ENCODE measurements at places on chromosomes 1 and 21.
A peak's percentile ranks its signal among the peaks of the same experiment; 100 is the strongest.

DNA sequence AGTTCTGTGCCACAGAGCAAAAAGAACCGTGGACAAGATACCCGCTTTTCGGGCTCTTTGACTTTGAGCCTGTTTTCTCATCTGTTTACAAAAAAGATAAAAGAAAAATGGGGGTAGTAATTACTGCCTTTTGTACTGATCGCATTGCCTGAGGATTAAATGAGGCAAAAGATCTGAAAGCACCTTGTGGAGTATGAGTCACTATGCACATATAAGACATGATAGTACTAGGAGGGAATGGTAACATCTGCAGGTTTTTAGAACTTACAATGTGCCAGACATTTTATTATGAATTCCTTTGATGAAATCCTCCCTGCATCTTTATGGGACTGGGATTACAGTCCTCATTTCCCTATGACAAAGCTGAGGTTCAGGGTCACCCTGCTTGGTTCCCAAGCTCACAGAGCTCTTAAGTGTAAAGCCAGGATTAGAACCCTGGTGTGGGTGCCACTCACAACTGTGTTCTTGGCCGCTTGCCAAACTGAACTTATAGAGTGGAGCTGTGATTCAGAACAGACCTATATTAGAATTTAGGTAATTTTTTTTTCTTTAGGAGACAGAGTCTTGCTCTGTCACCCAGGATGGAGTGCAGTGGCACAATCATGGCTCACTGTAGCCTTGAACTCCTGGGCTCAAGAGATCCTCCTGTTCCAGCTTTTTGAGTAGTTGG lies 1.8 kb downstream of the DISC1 start:
- DNase-seq, result no peak

- DNase-seq, result no peak
Measured at GRCh38 chr1:119738100-119738720, 26.5 kb downstream of the PHGDH start.

DNA sequence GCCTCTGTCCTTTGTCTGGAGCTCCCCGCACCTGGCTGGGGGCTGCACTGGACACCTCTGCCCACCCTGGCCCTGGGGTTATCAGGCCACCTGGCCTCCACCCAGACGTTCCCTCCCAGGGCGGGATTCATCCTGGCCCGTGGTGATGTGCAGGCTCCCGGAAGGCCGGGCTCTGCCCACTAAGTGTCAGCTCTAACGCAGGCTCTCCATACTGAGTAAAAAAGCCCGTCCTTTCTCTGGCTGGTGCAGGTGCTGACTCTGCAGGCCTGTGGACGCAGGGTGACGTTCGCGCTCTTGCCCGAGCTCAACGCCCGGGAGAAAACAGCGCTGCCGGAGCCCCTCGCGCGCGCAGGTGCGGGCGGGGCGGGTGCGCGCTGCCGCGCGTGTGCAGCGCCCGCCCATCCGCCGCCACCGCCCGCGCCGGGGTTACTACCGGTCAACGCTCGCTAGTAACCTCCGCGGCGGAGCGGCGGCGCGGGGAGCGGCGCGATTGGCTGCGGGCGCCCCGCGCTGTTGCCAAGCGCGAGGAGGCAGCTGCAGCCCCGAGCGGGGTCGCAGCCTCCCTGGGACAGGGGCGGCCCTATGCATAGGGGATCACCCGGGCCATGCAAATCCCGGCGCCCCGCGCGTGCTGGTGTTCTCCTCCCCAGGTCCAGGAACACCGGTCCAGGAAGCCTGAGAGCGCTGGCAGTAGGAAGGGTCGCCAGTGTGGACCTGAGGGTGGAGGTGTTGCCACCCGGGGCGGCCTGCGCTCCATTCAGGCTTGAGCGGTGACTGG lies 15.7 kb downstream of the ABCG1 start:
- DNase-seq, result peak; percentile 89

GRCh38 chr1:38153066-38153777 lies 106.6 kb upstream of the POU3F1 start:
- DNase-seq, result no peak

DNA sequence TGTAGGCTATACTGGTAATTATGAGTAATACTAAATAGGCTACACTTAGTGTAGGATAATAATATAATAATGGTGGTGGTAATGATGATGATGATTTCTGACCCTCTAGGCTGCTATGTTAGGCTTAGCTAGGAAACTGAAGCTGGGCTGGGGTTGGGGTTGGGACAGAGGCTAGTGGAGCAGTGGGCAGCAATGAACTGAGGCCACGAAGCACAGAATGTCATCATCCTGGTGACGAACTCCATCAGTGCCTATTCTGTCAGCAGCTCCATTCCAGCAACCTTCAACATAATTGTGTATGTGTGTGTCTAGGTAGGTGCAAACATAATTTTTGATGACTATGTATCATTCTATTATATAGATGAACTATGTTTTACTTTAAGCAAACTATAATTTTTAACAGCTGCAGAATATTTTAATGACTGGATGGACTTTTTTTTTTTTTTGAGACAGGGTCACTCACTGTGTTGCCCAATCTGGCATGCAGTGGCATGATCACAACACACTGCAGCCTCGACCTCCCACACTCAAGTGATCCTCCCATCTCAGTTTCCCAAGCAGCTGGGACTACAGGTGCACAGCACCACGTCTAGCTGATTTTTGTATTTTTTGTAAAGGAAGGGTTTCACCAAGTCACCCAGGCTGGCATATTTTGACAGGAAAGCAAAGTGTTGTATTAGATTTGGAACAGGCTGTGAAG lies 12.9 kb upstream of the CLIC4 start:
- no peak for DNase-seq

DNA sequence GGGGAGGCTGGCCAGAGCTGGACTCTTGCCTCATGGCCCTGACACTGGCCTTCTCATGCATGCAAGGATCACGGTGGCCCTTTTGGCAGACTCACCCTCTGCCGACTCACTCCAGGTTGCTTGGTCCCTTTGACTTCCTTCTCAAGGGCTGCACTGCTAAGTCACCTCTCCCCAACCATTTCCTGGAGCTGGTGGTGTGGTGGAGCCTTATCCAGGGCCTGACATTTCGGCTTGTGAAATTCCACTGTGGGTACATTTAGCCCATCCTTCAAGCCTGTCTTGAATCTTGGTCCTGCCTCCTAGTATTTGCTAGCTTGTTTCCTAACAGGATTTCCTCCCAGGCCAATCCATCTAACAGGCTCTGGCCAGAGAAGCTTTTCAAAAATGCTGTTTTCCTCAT lies 52.6 kb upstream of the JUN start:
- DNase-seq, result no peak

- no peak for DNase-seq
Measured at GRCh38 chr1:20124456-20125057, 5.2 kb upstream of the PLA2G2D start.

DNA sequence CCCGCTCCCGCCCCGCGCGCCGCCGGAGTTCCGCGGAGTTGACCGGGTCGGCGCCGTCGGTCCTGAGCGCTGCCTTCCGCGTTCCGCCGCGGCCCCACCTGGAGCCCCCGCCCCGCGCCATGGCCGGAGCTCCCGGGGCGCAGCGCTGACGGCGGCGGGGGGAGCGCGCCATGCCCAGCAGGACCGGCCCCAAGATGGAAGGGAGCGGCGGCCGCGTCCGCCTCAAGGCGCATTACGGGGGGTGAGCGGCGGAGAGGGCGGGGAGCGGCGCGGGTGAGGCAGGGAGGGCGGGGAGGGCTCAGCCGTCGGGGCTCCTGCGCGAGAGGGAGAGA lies 216 bp downstream of the PRKCZ start:
- no peak for DNase-seq

DNA sequence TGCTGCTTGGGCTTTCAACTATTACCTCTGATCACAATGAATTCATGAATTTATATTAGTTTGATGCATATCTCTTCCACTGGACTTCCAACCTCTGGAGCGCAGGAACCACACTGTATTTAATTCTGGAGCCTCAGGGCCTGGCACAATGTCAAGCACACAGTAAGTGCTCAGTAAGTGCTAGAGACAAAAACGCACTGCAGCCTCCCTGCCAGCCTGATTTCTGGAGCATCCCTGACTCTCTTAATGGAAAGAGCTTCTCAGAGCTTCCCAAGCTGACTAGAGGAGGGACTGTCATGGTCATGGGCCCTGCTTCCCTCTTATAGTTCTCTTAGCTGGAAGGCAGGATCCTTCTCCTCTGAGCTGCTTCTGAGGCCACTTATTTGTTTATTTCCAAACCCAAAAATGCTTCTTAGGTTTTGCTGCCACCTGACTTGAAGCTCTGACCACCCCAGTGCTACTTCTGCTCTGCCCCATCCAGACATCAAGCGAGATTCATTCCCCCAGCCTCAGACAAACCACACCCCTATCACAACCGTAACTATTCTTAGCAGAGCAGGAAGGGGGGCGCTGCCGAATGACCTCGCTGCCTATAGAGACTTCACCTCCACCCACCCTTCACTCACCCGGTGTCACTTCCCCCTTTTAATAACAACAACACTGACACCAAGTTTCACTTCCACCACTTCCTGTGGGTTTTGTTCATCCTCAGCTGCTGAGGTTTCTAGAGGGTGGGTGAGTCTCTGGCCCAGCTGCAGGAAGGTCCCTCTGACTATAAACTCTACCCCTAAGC lies 33.6 kb downstream of the NUAK2 start:
- DNase-seq, result peak; percentile 50

GRCh38 chr1:22249928-22250680 lies 107.2 kb upstream of the WNT4 start:
- no peak for DNase-seq

- no peak for DNase-seq
Measured at GRCh38 chr1:223832637-223832943, 13.2 kb downstream of the TP53BP2 start.

DNA sequence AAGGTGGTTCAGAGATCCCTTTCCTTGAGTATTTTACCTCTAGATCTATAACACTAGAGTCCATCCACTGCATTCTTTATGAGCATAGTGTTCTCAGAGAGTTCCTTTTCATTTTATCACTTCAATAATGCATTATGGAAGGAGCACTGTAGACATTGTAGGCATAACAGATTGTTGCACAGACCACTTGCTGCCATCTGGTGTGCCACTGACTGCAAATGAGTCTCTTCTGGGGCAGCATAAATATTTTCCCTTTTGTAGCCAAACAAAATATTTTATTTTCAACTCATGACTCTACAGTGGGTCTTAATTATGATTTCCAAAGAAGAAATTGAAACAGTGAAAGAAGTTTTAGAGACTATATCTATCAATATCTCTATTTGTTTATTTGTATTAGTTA lies 290.4 kb downstream of the OLFM3 start:
- DNase-seq, result no peak

DNA sequence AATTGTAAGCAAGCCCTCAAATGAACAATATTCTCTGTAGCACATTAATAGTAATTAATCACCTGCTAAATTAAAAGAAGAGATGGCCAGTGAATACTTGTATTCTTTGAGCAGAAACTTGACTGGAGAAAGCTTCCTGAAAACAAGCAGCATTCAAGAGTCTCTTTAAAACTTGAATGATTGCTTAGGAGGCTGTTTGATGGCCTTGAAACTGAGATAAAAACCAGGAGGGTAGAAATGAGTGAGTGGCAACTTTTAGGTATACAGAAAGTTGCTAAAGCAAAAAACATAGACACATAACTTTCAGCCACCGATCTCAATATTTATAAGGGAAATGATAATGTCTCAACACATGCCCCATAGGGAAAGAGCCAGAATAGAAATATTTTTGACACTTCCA lies 234.8 kb upstream of the FMN2 start:
- no peak for DNase-seq

- no peak for DNase-seq
Measured at GRCh38 chr1:81238129-81238528, 562.6 kb upstream of the ADGRL2 start.

GRCh38 chr21:25790122-25790877 lies 55.5 kb downstream of the GABPA start:
- no peak for DNase-seq

- DNase-seq, result no peak
Measured at GRCh38 chr1:96515925-96516324, 205.7 kb upstream of the PTBP2 start.

DNA sequence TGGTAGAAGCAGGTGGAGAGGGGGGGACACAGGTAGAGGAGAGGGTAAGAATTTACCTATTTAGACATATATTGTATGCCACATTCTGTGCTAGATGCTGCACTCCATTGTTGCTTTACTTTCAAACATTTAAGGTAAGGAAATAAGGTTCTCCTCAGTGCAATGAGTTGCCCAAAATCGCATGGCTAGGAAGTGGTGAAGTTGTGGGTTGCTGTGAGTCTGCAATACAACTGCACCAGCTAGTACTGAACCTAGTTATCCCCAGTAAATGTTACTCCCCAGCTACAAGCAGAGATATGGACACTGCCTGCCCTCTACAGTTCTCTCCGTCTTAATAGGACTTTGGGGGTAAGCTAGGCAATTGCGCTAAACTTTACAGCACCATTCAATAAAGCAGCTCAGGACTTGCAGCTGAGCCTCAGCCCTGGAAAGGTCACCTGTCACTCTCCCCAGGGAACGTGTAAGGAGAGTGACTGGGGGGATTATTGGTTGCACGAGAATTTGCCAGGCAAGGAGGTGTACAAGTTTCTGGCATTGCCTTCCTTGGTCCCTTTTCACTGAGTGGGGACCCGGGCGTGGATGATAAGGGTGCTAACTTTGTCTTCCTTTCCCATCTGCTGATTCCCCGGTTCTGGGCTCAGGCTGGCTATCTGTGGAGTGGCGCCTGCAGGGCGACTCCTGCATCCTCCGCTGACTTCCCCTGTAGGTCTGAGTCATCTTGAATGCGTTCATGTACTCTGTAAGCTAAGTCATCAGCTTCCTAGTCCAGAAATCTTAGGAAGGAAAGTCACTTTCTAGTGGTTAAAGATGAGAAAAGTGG lies 71.3 kb upstream of the CNTN2 start:
- DNase-seq, result no peak

- no peak for DNase-seq
Measured at GRCh38 chr1:31785947-31786290, 21.8 kb upstream of the ADGRB2 start.

GRCh38 chr1:226496453-226497015 lies 52.0 kb upstream of the STUM start:
- no peak for DNase-seq

DNA sequence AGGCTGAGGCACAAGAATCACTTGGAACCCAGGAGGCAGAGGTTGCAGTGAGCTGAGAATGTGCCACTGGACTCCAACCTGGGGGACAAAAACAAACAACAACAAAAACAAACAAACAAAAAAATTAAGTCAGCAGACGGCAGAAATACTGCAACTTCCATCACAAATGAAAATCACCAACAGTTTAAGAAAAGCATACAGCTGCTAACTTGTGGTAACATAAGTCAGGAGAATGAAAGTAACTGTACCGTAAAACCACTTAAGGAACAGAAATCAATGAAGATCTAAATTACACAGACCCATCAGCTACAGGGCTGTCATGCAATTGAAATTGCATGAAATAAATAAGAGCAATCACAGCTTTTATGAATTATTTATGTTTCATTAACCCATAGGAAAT lies 25.0 kb downstream of the MCOLN2 start:
- DNase-seq, result no peak

GRCh38 chr1:31487143-31487542 lies 74.1 kb downstream of the SERINC2 start:
- peak; percentile 54 for DNase-seq
